Inflammatory macrophage treated with lipopolysaccharide for 4 hours (primary cell): ENCODE measurements at places on chromosomes 12 and 14.

- no peak for DNase-seq
Observed at GRCh38 chr14:52112336-52113018, 43.6 kb upstream of the NID2 start.

- no peak for DNase-seq
Observed at GRCh38 chr14:70640938-70641547, 673 bp upstream of the TTC9 start.

DNA sequence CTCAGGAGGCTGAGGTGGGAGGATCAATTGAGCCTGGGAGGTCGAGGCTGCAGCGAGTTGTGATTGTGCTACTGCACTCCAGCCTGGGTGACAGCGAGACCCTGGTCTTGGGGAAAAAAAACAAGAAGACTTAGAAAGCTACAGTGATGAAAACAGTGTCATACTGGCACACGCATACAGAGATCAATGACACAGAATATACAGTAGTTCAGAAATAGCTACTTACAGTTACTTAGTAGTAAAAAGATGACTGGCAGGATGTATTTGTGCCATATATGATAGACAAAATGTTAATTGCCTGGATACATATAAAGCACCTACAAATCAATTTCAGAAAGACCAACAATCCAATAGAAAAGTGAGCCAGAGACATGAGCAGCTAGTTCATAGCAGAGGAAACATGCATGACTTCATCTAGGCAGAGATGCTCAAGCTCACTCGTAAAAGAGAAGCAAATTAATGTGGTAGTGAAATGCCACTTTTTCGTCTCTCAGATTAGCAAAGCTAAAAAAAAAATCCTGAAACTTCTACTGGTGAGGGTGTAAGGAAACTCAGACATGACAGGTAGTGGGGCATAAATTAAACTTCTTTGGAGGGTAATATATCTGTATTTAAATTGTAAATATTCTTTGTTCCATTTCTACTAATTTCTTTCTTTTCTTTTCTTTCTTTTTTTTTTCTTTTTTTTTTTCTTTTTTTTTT, 2.5 kb upstream of the ALDH2 start:
- no peak for DNase-seq

DNA sequence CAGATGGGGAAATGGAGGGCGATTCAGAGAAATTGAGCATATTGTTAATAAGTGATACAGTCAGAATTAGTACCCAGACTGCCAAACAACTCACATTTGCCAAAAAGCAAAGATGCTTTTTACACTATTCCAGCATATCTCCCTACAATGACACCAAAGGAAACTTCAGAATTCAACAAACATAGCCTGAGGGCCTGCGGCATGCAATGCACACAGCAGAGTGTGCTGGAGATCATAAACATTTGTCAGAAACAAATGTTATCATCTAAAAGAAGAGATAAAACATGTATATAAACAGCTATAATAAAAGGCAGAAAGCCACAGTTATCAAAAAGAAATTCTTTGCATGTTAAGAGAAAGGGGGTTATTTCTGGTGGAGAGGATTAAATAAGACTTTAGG, 20.1 kb upstream of the GARIN6 start:
- no peak for DNase-seq

GRCh38 chr12:88122666-88123065, 19.2 kb downstream of the CEP290 start:
- DNase-seq = no peak

DNA sequence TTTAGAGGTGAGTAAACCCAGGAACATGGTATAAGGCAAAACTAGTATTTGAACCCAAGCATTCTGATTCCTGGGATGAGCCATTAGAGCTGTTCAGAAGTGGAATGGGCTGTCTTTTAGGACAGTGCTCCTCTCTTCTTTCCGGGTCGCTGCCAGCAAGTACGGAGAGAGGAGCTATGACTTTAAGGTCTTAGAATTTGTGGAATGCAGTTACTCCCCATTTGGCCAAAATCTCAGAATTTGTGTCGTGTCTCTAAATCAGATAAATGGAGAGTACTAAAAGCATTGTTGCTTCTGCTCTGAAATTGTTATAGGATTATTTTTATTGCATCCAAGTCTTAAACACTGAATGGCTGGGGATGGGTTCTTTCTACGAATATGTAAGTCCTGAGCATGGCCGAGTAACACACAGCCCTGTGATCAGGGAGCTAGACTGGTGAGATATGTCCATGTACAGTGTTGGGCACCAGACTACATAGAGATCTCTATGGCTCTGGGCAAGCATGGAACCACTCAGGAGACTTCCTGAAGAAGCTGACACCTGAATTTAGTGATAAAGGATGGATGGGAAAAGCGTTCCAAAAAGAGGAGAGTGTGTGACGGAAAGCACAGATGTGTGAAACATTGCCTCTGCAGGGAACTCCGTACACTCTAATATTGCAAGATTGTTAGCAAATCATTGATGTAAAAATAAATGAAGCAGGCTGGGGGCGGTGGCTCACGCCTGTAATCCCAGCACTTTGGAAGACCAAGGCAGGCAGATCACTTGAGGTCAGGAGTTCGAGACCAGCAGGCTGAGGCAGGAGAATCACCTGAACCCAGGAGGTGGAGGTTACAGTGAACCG, 184.7 kb downstream of the SRGAP1 start:
- DNase-seq = no peak

DNA sequence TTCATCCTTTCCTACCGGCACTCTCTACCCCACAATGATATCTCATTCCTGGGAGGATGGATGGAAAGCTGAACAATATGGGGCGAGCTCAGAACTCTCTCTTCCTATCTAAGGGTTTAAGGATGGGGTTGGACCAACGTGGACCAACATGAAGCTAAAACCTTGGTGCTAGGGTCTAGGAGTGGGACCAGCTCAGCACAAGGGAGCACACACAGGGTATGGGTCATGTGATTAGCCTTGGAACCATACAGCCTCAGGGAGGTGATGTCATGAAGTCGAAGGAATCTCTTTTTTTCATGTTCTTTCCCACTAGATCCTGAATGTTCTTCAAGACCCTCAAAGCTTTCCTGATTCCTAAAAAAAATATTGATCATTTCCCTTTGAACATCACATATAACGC, 3.3 kb downstream of the GUCY2C start:
- no peak for DNase-seq

GRCh38 chr12:45596366-45596765, 133.1 kb upstream of the ARID2 start:
- no peak for DNase-seq

GRCh38 chr14:30673071-30673470, 51.0 kb downstream of the SCFD1 start:
- peak; percentile 18 for DNase-seq

GRCh38 chr14:28303248-28303647, 463.3 kb upstream of the FOXG1 start:
- DNase-seq = no peak

DNA sequence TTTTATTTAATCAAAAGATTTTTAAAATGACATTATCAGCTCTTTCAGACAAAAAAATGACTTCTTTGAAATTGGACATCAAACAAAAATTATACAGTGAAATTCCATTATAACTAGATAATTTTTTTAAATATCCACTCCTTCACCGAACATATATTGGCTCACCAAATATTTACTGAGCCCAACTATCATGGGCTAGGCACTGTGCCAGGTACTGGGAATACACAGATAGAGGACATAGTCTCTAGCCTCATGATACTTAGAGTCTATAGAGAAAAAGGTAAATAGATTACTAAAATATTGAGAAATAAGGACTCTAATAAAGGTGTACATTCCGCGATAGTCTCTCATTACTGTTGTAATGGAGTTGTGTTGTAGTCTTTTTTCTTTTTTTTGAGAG, 219.9 kb downstream of the SEC23A start:
- no peak for DNase-seq

DNA sequence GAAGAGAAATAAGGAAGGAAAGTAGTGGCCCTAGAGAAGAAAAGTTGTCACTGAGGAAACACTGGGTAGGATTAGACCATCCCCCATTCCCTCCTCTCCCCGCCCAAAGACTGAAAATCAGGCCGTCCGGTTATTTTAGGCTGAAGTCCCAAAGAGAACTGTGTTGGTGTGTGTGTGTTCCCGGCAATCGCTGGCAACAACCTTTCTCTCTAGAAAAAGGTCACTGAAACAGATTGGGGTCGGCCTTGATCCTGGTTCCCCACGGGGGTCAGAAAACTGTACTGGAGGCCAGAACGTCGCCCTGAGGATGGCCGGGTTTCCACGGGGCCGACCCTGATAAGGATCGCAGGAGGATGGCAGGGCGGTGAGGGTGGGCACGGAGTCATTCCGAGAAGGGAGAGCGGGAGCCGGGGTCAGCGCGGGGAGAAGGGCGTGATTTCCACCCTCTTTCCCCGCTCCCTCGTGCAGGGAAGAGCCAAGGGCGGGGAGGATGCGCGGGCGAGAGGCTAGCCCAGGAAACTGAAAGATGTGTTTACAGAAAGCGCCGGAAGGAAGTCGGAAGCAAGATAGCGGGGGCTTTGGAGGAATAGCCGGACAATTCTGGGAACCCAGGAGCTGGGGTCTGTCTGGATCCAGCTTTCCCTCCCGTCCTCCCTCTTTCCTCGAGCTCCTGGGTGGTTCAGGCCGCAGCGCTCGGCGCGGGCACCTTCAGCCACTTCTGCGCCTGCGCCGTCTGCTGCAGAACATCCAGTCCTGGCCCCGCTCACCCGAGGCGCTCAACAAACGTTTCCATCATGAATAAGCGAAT, 25.3 kb upstream of the SPTLC2 start:
- DNase-seq = peak; percentile 76
